ENCODE measurements at places on chromosomes 6 and 20.

GRCh38 chr20:1423625-1424106 is 30.8 kb upstream of the FKBP1A start:
- DNase-seq, result no peak

DNA sequence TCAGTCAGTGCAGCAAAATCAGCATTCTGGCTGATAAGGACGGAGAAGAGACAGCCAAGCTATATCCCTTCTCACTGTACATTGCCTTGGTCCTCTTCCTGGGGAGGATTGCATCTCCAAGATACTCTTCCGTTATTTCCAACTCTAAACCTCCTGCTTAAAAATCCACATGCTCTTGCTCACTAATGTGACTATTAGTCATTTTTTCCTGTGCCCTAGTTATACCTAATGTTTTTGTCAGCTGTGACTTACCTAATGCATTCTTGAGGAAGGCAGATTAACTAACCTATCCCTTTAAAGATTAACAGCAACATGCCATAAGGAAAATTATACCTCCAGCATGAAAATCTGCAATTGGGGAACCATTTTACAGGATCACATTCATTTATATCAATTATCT is 317.6 kb downstream of the BTBD9 start:
- no peak for DNase-seq

- no peak for DNase-seq
These were observed 25.1 kb downstream of the TRIM27 start for GRCh38 chr6:28898710-28898965.

DNA sequence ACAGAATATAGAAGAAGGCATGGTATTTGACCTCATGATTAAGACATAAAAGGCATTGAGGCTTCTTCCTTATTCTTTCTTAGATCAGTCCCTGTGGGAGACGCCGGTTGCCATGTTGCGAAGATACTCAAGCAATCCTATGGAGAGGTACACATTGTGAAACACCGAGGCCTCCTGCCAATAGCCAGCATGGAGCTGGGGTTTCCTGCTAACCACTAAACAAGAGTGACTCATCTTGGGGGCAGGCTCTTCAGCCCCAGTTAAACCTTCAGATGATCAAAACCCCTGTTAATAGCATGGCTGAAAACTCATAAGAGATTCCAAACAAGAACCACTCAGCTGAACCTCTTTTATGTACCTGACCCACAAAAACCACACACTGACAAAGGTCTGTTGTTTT is 478.8 kb downstream of the CD83 start:
- peak; percentile 24 for DNase-seq

- no peak for DNase-seq
These were observed 111.6 kb upstream of the ADTRP start for GRCh38 chr6:11890209-11890608.
